Activated CD4-positive, alpha-beta T cell treated with anti-CD3 and anti-CD28 coated beads, Interleukin-2, amount 10 ng/mL, durations not matched to agents 7 days and 5 days (primary cell): ENCODE measurements at places on chromosomes 6 and 20.

GRCh38 chr20:15200147-15200565 lies 862.7 kb upstream of the FLRT3 start:
- DNase-seq, result no peak

DNA sequence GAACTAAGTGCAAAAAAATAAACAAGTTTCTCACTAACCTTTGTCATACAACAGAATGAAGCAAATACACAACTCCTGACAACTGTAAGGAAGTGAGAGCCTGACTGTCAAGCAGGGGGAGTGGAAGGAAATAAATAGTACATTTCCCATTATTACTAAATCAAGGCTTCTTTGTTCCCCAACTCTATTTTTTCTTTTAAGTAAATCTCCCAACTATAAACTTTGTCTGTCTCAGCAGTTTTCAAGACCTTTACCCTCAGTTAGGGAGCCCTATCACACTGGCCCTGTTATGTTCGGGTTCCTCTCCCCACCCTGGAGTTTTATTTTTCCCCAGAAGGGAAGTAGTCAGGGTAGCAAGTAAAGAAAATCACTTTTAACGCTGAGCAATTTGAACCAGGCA lies 24.1 kb upstream of the IPCEF1 start:
- no peak for DNase-seq

GRCh38 chr6:168131464-168132415 lies 52.7 kb upstream of the FRMD1 start:
- no peak for DNase-seq

DNA sequence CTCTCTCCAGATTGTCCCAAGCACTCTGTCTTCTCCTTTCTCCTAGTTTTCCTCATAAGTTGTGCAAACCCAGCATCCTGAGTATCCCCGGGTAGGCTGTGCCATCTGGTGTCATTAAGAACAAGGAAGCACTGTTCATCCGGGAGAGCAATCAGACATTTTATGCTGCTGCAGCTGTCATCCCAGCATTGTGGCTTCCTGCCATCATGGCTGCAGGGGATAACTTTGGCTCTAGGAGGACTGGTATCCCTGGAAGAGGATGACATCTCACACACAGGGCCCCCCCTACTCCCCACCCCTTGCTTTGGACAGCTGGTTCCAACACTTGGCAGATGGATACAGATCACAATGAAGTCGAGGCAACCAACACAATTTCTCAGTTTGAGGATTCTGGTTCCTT lies 1195.1 kb upstream of the MAP3K7 start:
- no peak for DNase-seq

DNA sequence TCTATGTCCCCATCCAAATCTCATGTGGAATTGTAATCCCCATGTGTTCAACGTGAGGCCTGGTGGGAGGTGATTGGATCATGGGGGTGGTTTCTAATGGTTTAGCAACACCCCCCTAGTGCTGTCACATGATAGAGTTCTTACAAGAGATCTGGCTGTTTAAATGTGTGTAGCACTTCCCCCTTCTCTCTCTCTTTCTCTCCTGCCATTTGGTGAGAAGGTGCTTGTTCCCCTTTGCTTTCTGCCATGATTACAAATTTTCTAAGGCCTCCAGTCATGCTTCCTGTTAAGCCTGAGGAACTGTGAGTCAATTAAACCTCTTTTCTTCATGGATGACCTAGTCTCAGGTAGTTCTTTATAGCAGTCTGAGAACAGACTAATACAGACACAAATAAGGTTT lies 165.4 kb downstream of the OGFRL1 start:
- DNase-seq, result no peak

GRCh38 chr20:40648210-40649072 lies 40.6 kb downstream of the MAFB start:
- DNase-seq, result no peak

DNA sequence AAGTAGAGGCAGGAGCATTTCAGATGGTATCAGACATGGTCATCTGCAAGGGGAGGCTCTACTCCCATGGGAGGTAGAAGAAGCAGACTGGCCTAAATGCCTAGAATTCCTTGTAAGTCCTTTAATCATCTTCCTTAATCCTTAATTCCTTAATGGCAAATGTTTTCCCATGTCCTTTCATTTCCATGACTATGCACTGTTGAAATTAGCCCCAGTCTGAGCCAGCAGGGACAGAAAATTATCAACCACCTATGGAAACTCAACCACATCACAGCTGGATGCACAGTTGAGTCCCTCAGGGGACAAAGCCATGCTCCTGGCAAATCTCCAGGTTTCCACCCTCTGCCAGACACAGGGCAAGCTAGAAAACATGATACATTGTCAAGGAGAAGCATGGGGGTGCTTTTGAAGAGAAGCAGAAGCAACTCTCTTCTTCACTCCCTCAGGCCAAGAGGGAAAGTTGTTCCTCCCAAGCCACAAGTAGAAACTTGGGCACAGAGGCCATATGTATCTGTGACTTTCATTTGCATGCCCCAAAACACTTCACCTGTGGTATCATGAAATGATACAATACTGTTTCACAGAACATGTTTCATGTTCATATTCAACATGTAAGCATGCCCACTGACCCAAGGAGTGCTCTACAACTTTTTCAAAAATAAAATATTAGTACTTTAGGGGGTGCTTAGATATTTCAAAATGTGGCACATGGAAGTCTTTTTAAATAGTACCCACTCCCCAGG lies 683.6 kb downstream of the KIF16B start:
- DNase-seq, result no peak

- DNase-seq, result no peak
Observed at GRCh38 chr20:6467562-6467961, 299.9 kb upstream of the BMP2 start.

DNA sequence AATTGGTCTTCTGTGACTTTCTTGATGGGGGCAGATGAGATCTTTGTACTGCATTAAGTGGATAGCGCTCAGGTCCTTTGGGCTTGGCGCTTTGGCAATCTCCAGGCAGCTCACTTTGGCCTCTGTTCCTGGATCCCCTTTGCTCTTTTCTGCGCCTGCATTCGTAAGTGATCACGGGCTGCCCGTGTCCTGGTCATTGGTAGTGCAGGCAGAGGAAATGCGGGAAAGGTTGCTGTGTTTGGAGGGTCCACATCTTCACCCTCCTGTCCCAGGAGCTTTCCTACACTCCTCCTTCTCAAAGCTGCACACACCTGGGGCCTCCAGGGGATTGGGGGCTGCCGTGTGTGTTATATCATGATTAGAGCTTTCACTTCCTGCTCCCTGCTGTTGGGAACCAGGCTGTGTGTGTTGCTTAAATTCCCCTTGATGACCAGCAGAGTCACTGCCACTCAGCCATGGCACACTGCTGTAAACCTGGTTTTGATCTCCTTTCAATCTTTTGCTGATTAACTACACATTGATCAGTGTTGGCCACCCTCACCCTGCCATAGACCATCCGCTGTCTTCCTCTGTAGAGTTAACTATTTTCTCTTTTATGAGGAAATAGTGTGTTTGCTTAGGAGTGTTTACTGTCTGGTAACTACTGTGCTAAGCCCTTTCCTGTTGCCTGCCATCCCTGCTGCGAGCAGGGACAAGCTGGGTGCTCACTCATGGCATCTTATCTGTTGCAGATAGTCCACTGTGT lies 13.0 kb upstream of the SNHG17 start:
- no peak for DNase-seq

DNA sequence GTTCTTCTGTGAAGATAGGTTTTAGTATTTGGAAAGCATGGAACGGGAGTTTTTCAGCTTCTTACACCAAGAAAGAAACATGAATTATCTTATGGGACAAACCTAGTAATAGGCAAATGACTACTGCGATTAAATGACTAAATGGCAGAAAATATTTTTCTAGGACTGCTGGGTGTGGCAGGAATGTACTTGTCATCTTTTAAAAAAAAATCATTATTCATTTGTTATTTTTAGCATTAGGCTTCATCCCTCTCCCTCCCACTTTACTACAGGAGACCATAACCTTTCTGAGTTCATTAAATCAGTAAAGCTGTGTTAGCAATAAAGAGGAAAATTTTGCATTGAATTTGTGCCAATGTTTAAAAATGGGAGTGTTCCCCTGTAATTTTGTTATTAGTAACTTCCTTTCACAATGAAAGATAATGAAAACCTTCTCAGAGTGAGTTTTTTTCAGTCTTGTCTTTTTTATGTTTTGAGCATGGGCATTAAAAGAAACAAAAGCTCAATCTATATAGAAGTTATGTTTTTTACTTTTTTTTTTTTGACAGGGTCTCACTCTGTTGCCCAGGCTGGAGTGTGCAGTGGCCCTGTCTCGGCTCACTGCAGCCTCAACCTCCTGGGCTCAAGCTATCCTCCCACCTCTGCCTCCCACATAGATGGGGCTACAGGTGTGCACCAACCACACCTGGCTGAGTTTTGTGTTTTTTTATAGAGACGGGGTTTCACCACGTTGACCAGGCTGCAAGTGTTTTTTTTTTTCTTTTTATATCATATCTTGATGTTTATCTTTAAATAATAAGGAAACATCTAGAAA lies 105.6 kb upstream of the CLDN20 start:
- DNase-seq, result no peak

DNA sequence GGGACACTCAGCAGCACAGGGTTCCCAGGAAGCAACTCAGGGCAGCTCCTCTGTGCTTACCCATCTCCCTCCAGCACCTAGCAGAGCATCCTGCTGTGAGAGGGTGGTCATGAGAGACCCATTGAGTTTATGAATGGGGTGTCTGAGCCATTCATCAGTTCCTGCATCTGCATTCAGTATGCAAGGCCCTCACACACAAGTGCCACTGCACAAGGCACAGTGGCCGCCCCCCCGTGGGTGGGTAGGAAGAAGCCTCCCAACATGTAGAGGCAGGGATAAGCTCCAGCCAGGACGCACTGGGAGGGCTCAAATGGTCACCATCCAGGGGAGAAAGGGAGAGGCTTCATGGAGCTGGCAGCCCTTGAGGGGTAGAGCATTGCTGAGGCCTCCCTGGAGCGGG lies 43.0 kb downstream of the FOXP4 start:
- no peak for DNase-seq

- DNase-seq, result no peak
Observed at GRCh38 chr6:116010386-116010785, 50.3 kb downstream of the FRK start.
